ENCODE measurements at places on chromosomes 6 and 20.

- no peak for DNase-seq
Measured at GRCh38 chr20:15848995-15849610, 724.1 kb downstream of the KIF16B start.

- DNase-seq, result no peak
Measured at GRCh38 chr6:36467625-36468024, 24.8 kb downstream of the KCTD20 start.

- no peak for DNase-seq
Measured at GRCh38 chr6:4774715-4775493, 1.3 kb upstream of the CDYL start.

DNA sequence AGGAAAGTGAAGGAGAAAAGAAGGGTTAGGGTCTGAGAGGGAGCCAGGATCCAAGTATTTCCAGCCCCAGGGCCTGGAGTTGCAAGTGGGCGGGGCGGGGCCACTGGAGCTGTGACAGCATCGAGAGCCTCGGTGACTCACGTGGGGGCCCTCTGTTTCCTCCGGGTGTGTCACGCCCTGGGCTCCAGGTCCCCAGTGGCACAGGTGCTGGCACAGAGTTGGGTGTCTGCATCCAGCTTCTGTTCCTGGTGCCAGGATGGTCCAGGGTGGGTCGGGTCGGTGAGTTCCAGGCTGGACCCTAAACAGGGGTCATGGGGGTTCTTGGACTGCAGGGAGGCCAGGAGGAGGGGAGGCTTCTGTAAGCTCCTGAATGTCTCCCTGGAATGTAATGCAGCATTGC, 16.7 kb downstream of the RAET1L start:
- no peak for DNase-seq

DNA sequence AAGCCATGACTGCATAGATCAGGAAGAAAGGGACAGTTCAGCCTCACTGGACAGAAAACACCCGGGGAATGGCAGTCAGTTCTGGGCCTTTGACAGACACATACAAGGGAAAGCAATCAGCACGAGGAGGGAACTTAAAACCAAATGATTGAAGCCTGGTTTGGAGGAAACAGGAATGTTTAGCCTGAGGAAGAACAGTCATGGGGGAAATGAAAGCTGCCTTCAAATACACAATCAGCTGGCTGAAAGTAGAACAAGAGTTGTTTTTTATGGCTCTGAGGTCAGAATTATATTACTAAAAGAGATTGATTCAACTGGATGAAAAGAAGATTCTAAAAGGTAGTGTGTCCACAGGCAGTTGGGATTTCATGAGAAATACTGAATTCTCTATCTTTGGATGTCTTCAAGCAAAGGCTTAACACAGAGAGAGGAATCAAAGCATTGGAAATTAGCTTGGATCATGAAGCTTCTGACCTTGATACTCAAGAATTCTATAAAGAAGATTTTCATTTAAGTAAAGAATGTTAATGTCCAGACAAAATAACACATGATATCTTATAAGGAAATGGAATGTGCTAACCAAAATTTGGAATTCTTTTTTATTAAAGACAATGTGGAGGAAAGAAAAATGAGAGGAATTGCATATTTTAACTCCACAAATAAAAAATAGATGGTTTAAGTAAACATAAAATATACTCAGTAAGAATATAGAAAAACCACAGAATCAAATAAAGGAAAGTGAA, 216.6 kb downstream of the IBTK start:
- no peak for DNase-seq

- DNase-seq, result no peak
Measured at GRCh38 chr20:58646257-58646656, 4.8 kb upstream of the STX16 start.

- DNase-seq, result no peak
Measured at GRCh38 chr6:88248709-88249321, 82.7 kb upstream of the CNR1 start.

DNA sequence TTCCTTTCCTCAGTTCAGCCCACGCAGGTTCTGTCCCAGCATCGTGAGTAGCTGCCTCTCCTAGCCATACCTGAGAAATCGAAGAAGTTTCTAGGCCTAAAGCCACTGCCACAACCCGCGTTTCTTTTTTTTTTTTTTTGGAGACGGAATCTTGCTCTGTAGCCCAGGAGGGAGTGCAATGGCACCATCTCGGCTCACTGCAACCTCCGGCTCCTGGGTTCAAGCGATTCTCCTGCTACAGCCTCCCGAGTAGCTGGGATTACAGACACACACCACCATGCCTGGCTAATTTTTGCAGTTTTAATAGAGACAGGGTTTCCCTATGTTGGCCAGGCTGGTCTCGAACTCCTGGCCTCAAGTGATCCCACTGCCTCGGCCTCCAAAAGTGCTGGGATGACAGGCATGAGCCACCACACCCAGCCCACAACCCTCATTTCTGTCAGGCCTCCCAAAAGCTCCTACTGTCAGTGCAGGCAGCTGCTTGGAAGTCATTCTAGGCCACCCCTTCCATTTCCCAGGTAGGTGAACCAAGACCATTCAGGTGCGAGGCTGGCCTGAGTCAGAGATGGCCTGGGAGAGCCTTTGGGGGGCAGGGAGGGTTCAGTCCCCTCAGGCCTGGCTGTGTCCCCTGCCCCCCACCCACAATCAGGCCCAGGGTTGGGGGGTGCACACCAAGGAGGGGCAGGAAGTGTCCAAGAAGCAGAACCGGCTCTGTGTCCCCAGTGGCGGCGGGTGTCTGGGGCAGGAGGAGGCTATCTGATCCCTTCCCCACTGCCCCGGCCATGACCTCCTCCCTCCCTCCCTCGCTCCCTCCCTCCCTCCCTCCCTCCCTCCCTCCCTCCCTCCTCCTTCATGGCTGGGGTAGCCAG, 47.2 kb downstream of the NOL4L start:
- no peak for DNase-seq

GRCh38 chr6:45631396-45631795, 253.7 kb upstream of the SUPT3H start:
- DNase-seq, result no peak

DNA sequence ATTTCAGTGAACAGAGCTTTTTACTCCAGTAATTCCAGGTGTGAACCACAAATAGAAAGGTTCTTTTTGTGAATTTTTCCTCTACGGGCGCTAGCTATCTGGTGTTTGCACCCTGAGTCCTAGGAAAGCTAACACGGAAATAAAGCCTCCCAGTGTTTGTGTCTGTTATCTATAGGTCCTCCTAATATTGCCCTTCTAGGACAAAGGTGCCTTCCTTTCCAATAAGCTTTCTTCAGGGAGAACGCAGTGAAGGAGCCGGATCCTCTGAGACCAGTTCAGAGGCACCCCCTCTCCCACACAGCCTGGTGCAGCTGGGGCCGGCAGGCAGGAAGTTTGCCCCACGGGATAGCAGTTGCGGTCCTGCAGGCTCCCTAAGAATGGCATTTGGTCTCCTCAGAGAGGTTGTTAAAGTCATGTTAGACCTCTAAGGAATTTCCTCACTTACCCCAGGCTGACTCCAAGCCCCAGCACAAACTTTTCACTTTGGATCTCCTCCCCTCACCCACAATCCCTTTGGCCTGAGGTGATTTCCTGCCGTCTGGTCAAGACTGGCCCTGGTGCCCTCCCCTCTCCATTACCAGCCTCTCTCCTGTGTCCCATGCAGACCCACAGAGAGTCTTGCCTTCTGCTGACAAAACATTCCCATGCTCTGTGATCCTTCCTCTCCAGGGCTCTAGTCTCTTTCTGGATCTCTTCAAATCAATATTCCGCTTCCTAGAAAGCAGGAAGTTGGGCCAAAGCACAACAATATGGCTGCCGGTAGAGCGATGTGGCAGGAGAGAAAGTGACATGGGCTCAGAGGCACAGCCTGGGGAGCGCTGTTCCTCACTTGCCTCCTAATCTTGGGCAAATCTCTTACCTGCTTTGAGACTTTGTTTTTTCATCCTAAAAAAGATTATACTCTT, 126.0 kb downstream of the MOXD1 start:
- no peak for DNase-seq

DNA sequence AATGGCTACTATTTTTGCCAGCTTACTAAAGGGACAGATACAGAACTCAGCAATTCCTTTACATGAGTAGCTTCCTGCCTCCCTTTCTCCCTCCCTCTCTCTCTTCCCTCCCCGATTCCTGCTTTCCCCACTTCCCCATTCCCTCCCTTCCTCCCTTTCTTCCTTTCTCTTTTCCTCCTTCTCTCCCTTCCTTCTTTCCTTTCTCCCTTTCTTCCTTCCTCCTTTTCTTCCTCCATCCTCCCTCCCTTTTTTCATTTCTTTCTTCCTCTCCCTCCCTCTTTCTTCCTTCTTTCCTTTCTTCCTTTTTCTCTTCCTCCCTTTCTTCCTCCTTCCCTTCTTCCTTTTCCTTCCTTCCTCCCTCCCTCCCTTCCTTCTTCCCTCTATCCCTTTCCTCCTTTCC, 178.1 kb downstream of the RNF144B start:
- no peak for DNase-seq

- DNase-seq, result no peak
Measured at GRCh38 chr6:31898383-31899011, 999 bp upstream of the EHMT2 start.

GRCh38 chr20:58408603-58409246, 19.7 kb downstream of the VAPB start:
- no peak for DNase-seq

- DNase-seq, result no peak
Measured at GRCh38 chr6:139398658-139399057, 24.2 kb upstream of the CITED2 start.

DNA sequence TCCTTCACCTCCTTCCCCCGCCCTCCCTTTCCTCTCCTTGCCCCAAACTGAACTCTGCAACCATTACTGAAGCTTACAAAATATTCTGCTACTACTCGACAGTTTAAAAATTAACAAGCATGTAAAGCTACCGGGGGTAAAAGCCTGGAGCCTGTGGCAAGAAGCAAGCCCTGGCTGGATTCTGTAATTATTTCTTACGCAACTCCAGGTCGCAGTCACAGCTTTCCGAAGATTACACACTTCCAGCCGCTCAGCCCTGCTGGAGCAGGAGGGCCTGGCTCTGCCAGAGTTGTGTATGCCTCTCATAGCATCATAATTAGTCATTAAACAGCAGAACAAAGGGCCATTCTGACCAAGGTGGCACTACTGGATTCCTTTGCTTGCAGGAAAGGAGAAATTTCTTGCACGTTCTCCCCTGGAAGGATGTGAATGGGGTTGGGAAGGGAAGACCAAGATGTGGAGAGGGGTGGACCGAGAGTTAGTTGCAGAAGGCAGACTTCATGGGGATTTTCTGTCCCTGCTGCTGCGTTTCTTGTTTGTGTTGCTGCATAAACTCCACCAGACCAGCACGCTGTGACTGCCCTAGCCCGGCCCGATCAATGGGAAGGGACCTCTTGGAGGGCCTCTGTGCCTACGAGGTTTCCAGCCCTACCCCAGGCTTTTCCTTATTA, 23.6 kb downstream of the FOXQ1 start:
- no peak for DNase-seq

- DNase-seq, result no peak
Measured at GRCh38 chr6:130382872-130383490, 17.2 kb downstream of the TMEM200A start.

DNA sequence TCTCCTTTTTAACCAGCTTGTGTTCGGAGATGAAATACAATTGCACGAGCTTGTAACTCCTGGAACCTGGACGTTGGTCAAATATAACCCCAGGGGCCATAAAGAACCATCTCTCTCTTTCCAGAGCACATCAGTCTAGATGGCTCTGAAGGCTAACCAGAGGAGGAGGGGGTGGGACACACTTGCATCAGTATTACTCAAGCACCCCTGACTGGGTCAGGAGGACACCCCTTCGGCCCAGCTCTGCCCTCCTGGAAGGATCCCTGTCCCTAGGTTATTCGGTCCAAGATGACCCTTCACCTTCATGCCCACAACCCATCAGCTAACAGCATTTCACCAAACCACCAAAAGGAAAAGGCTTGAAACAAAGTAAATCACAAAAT, 67.1 kb downstream of the FYN start:
- no peak for DNase-seq

All from NCI-H1417 treated with DMSO at 0.1 percent for 48 hours (cell line).